ENCODE measurements at places on chromosomes 11 and 22. TPM values are rescaled to one million over a fixed set of nuclear protein-coding genes. Genes with fewer than 3 reads are reported as not detected.

Gene MAJIN
- total RNA-seq: not detected

Gene OR52H1
- 0.81 TPM for total RNA-seq

Gene ZP1
- not detected for total RNA-seq

Gene KCNJ5
- total RNA-seq: 6.9 TPM

Gene KRTAP5-8
- not detected for total RNA-seq

Gene NNMT
- total RNA-seq: 1,213 TPM

Gene ASCL2
- 0.78 TPM for total RNA-seq

Gene RPS19BP1
- total RNA-seq: 77.7 TPM

Gene NUCB2
- total RNA-seq: 93.8 TPM

Gene TRIM64C
- not detected for total RNA-seq

Gene OR2AG1
- not detected for total RNA-seq

Gene PHLDA2
- total RNA-seq: 14.4 TPM

Gene MS4A4A
- total RNA-seq: 63.7 TPM

Gene IGSF22
- total RNA-seq: 0.21 TPM

Gene CCDC15
- 1.2 TPM for total RNA-seq

Gene TPBGL
- total RNA-seq: not detected

Gene LRRC56
- 0.41 TPM for total RNA-seq

Gene ASCL3
- not detected for total RNA-seq

Gene EP300
- total RNA-seq: 59.0 TPM

Gene DERL3
- 3.0 TPM for total RNA-seq

Gene IGSF9B
- 67.1 TPM for total RNA-seq

Gene P2RY6
- 13.4 TPM for total RNA-seq

Gene ELF5
- total RNA-seq: not detected

Gene FOLR1
- total RNA-seq: not detected

Gene TRIM49D2
- not detected for total RNA-seq

Gene IFITM10
- 27.2 TPM for total RNA-seq

Gene SCGB1A1
- total RNA-seq: not detected

Gene KRTAP5-11
- not detected for total RNA-seq

Gene SLC39A13
- total RNA-seq: 163 TPM

Gene SLC5A4
- total RNA-seq: 0.49 TPM

Gene DNAJB13
- not detected for total RNA-seq

Gene SLCO2B1
- total RNA-seq: 692 TPM

Gene DLG2
- 3.8 TPM for total RNA-seq

Gene VSIG10L2
- not detected for total RNA-seq

Gene SLC22A8
- total RNA-seq: not detected

Gene BTBD18
- total RNA-seq: not detected

Gene GPHA2
- not detected for total RNA-seq
